ENCODE measurements at places on chromosomes 1 and 21.

DNA sequence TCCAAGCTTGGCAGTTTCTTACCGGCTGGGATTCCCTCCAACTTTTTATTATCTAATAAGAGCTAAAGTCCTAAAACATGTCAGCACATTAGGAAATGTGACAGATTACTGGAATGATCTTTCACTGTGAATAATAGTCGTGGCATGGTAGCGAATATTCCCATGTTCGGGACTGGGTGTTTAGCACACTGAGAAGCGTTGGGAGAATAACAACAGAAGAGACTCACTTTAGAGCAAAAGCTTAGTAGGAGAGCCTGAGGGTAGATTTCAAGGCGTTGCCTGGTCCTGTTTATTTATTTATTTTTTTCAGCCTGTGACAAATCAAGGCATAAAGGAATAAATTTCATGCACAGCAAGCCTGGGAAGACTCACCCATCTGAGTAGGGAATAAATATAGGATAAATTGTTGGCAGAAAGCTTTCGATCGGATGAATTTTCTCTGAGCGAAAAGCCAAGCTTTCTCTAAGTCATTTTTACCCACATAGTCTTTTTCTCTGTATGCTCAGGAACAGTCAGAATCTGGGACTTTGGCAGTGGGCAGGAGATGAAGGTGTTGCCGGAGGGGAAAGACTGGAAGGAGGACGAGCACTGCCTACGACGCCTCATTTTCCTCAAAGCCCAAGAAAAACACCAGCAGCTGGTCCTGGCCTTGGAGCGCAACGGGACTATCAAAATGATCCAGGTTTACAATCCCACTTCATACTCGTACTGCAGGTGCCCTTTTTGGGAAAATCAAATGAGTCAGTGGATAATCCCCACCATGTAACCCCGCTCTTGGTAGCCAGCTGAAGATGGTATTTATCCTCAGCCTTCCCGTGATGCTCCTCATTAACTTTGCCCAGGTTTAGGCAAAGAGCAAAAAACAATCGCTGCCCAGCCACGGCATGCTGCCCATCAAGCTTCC, 97.2 kb downstream of the WDR64 start:
- H3K27ac ChIP-seq = no peak overlapping the region
- no peaks in the 10 kb centered on the region for H3K36me3 ChIP-seq
- no peaks in the 10 kb centered on the region for H3K4me1 ChIP-seq

GRCh38 chr1:67479146-67479891, 49.1 kb upstream of the SERBP1 start:
- H3K4me3 ChIP-seq = no peak overlapping the region
- DNase-seq = no peak
- H3K27ac ChIP-seq = no peak overlapping the region
- no peaks in the 10 kb centered on the region for H3K36me3 ChIP-seq
- H3K27me3 ChIP-seq = no peaks in the 10 kb centered on the region

DNA sequence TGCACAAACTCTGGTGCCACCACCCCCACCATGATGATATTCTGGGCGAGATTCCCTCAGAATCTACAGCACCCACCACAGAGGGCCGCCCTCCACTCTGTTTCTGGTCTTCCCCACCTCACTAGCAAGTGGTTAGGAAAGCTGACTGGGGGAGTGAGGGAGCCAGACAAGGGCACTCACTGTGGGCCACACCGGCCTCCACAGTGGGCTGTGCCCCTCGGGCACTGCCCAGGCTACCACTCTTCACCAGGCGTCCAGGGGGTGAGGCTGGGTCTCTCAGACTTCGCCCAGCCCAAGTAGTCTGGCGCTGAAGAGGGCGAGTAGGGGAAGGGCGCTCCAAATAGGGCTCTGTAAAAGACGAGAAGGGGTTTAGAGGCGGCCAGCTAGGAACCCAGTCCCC, 11.2 kb upstream of the GATAD2B start:
- H3K27me3 ChIP-seq = no peaks in the 10 kb centered on the region
- no peak overlapping the region for H3K27ac ChIP-seq
- H3K4me1 ChIP-seq = no peaks in the 10 kb centered on the region
- peak; percentile 39 for DNase-seq
- H3K4me3 ChIP-seq = no peak overlapping the region
- H3K36me3 ChIP-seq = peaks cover 96% of the 10 kb centered on the region

DNA sequence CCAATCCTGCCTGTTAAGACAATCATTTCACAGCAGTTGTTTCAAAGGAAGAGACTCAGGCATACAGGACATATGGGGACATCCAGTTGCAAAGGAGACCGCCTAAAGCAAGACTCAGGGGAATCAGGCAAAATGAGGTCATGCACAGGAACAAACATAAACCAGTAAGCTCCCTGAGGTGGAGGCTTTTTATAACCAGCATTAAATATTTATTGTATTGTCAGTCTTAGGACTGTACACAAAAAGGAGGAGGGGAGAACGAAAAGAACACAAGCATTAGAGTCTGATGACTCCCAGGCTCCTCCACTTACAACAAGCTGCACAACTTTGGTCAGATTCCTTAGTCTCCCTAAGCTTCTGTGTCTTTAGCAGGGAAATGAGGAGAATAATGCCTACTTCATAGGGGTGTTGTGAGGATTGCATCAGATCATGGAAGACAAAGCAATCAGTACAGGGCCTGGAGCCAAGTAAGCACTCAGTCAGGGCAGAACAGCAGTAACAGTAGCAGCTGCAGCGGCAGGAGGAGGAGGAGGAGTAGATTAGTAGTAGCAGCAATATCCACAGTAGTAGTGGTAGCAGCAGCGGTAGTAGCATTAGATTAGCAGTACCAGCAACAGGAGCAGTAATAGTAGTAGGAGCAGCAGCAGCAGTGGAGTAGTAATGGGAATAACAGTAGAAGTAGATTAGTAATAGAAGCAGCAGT, 54.2 kb upstream of the SPATA6 start:
- no peak for DNase-seq
- H3K36me3 ChIP-seq = no peaks in the 10 kb centered on the region
- H3K27me3 ChIP-seq = no peaks in the 10 kb centered on the region

DNA sequence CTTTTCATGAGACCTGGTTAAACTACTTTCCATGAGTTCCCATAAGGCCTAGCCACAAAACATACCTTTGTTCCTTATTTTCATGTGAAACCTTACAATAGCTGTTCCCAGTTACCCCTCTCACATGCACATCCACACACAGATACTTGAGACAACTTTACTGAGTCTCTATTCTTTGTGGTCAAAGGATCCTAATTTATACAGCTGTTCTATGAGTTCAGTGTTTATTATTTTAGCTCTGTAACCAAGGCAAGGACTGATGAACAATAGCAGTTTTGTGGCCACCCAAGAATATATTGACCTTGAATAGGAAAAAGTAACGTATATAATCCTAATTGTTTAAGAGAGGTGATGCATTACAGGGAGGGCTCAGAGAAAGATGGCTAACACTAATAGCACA, 160.5 kb upstream of the CACYBP start:
- H3K4me3 ChIP-seq = no peak overlapping the region
- DNase-seq = no peak
- H3K4me1 ChIP-seq = peaks cover 5% of the 10 kb centered on the region
- H3K27ac ChIP-seq = no peak overlapping the region

DNA sequence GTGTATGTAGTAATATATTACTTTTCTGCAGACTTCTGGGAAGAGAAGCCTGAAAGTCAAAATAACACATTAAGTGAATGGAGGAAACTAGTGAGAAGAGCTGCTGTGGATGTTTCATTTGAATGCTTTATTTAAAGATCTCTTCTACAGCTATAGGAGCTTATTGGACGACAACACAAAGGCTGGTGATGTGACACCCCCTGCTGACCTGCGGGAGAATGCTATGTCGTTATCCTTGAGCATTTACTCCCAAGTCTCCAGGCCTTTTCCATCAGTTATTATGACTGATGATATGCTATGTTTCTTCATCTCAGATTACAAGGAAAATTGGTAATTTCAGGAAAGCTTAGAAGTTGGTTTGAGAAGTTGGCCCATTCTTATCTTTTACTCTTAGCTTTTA, 22.3 kb upstream of the PLA2G4A start:
- H3K4me3 ChIP-seq = no peak overlapping the region
- no peaks in the 10 kb centered on the region for H3K36me3 ChIP-seq
- H3K27me3 ChIP-seq = no peaks in the 10 kb centered on the region

GRCh38 chr1:118960026-118960561, 28.0 kb downstream of the TBX15 start:
- no peaks in the 10 kb centered on the region for H3K36me3 ChIP-seq
- no peak overlapping the region for H3K27ac ChIP-seq
- no peak for DNase-seq
- no peaks in the 10 kb centered on the region for H3K27me3 ChIP-seq

- peak overlapping the region; percentile 3 for H3K27ac ChIP-seq
- no peak overlapping the region for H3K4me3 ChIP-seq
- H3K36me3 ChIP-seq = no peaks in the 10 kb centered on the region
- no peaks in the 10 kb centered on the region for H3K27me3 ChIP-seq
- DNase-seq = no peak
Observed at GRCh38 chr1:200780545-200781369, 42.1 kb downstream of the CAMSAP2 start.

GRCh38 chr1:9119745-9120144, 9.2 kb downstream of the GPR157 start:
- no peaks in the 10 kb centered on the region for H3K36me3 ChIP-seq
- H3K4me3 ChIP-seq = no peak overlapping the region
- H3K27ac ChIP-seq = no peak overlapping the region
- DNase-seq = peak; percentile 74
- peaks cover 29% of the 10 kb centered on the region for H3K4me1 ChIP-seq
- H3K27me3 ChIP-seq = no peaks in the 10 kb centered on the region

- no peaks in the 10 kb centered on the region for H3K36me3 ChIP-seq
- DNase-seq = no peak
- no peak overlapping the region for H3K4me3 ChIP-seq
- no peaks in the 10 kb centered on the region for H3K4me1 ChIP-seq
Observed at GRCh38 chr1:90614872-90615271, 102.2 kb downstream of the BARHL2 start.

DNA sequence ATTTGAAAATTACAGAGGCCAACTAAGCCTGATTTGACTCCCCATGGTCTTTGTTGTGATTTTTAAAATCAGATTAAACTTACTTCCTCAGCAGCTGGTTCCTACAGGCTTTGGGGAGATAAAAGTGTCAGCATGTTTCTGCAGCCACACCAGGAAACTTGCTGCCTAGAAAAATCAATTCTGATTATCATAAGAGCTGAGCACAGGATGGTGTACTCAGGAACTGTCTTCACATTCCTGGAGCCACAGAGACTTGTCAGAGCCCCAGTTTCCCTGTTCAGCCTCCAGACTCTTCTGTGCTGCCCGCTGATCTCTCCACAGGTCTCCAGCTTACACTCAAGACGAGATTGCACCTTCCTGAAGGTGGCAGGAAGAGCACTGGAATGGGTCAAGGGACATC, 23.9 kb downstream of the RAB3B start:
- H3K4me1 ChIP-seq = no peaks in the 10 kb centered on the region
- DNase-seq = no peak
- no peak overlapping the region for H3K4me3 ChIP-seq
- no peaks in the 10 kb centered on the region for H3K36me3 ChIP-seq
- peaks cover 24% of the 10 kb centered on the region for H3K27me3 ChIP-seq

DNA sequence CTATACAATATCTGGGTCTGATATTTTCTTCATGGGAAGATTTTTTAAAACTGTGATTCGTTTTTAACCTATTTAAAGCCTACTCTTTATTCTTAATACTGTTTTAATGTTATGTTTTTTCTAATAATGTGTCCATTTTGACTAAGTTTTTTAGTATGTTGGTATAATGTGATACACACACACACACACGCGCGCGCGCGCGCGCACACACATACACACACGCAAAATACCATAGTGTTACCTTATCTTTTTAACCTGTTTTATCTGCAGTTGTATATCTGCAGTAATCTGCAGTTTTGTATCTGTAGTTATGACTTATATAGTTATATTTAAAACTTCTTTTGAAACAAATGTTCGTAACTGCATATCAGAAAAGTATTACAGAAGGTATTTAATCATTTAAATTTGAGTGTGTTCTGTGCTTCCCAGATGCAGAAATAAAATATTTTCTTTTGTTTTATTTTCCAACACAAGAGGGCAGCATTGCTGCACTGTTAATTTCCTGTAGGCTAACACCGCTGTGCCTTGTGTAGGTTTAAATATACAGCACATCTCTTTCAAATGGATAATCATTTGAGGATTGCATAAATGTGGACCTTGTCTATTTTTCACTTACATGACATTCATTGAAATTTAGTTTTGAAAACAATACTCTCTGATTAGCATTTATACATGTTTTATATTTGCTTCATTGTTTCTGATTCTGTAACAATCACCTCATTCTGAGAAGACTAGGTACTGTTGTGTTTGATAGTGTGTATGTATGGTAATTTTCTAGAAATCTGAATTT, 166.1 kb downstream of the PDE4B start:
- no peaks in the 10 kb centered on the region for H3K36me3 ChIP-seq
- H3K27ac ChIP-seq = no peak overlapping the region
- DNase-seq = no peak
- H3K4me1 ChIP-seq = peaks cover 4% of the 10 kb centered on the region
- H3K4me3 ChIP-seq = no peak overlapping the region
- no peaks in the 10 kb centered on the region for H3K27me3 ChIP-seq

DNA sequence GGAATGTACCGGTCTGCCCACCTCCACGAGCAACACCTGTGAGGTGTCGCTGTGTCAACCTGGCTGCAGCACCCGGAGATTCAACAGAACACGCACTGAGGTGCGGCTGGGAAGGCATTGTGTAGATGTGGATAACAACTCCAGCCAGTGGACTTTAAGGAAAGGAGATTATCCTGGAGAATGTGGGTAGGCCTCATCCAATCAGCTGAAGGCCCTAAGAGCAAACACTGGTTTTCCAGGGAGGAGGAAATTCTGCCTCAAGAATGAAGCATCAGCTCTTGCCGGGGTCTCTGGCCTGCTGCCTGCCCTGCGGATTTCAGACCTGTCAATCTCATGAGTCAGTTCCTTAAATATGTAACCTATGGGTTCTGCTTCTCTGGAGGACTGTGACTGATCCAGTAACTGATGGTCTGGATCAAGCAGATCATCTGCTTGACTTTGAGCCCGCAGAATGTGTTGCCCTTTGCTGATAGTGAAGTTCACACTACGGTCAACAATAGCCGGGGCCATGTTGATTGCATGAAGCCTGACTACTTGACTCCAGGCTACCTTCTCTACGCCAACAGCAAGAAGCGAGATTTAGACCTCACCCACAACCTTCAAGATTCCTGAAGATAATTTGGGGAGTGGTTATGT, 15.9 kb upstream of the PRDM15 start:
- H3K4me3 ChIP-seq = no peak overlapping the region
- H3K4me1 ChIP-seq = peaks cover 6% of the 10 kb centered on the region
- no peaks in the 10 kb centered on the region for H3K27me3 ChIP-seq
- DNase-seq = no peak
- no peak overlapping the region for H3K27ac ChIP-seq
